ENCODE measurements at places on chromosomes 2 and 18.
A peak's percentile ranks its signal among the peaks of the same experiment; 100 is the strongest.

DNA sequence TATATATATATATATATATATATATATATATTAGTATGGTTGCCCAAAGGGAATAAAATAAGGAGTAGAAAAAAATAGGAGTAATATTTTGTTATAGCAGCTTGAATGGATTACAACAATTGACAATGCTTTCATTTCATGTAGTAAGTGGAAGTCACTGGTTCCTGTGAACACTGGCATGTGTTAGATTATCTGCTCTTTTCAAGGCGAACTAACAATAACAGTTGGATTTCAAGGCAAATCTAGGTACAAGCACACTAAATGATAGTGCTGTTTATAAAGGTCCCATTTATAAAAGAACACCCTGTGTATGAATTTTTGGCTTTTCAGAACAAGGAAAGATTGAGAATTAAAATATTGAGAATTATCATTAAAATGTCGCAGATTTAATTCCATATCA lies 1535.7 kb downstream of the LRP1B start:
- no peaks in the 10 kb centered on the region for H3K27me3 ChIP-seq
- H3K27ac ChIP-seq = no peak overlapping the region
- no peak for DNase-seq
- no peaks in the 10 kb centered on the region for H3K36me3 ChIP-seq
- H3K4me3 ChIP-seq = no peak overlapping the region

DNA sequence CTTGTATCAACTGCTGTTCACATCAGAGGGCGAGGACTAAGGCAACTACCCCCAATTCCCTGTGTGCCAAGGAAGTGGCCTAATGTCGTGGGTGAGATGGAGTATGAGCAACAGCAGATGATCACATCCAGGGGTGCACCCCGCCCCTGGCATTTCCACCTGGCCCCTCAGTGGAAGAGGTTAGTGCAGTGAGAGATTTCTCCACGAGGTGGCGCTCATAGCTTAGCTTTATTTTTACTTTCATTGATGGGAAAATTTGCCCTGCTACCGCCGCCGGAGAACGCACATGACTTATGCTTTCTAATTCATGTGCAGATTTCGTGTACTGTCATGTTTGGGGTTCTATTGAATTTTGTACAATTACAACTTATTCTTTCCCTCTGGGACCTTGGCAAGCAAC lies 470.6 kb upstream of the MEX3C start:
- no peaks in the 10 kb centered on the region for H3K36me3 ChIP-seq
- H3K4me1 ChIP-seq = no peaks in the 10 kb centered on the region
- H3K27me3 ChIP-seq = no peaks in the 10 kb centered on the region

- H3K36me3 ChIP-seq = no peaks in the 10 kb centered on the region
- no peak overlapping the region for H3K4me3 ChIP-seq
- H3K4me1 ChIP-seq = no peaks in the 10 kb centered on the region
- no peaks in the 10 kb centered on the region for H3K27me3 ChIP-seq
- peak overlapping the region; percentile 9 for H3K27ac ChIP-seq
These were observed 37.8 kb upstream of the RTTN start for GRCh38 chr18:70243131-70243929.

DNA sequence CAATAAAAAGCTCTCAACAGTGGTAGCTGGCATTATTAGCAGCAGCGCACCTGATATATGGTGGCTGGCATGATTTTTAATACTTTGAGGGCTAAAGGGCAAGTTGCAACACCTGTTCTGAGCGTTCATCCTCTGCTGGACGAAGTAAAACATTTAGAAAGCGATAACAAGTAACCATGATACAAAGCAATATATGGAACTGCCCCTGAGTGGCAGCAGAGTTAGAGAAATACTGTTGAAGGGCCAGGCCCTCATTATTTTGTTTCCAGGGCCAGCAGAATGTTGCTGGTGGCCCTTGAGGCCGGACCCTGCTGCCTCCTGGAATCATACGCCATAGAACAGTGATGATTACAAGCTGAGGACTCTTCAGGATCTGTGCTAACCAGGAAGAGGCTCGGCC lies 47.8 kb downstream of the ARHGEF4 start:
- DNase-seq = no peak
- H3K4me3 ChIP-seq = no peak overlapping the region
- H3K4me1 ChIP-seq = no peaks in the 10 kb centered on the region

- H3K27me3 ChIP-seq = no peaks in the 10 kb centered on the region
- no peak overlapping the region for H3K4me3 ChIP-seq
- peak overlapping the region; percentile 58 for H3K27ac ChIP-seq
- no peaks in the 10 kb centered on the region for H3K36me3 ChIP-seq
These were observed 5.0 kb downstream of the CFAP221 start for GRCh38 chr2:119549241-119549640.

DNA sequence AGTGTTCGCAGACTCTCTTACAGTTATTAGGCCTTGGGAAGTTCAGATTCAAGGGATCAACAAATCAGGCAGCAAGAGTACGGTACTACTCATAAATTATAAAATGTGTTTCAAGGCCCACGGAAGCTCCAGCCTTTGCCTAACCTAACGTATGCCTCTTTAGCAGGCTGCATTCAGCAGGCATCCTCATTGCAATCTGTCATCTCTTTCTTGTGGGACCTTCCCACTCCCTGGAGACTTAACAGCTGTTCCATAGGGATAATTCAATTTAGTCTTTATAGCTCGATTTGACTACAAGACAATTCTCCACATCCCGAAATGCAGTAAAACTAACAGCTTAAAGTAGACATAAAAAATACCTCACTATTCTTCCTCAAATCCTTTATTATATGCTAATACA lies 453.7 kb downstream of the CNTNAP5 start:
- no peak overlapping the region for H3K27ac ChIP-seq
- H3K4me3 ChIP-seq = no peak overlapping the region
- no peaks in the 10 kb centered on the region for H3K27me3 ChIP-seq
- no peaks in the 10 kb centered on the region for H3K4me1 ChIP-seq

- peaks cover 3% of the 10 kb centered on the region for H3K4me1 ChIP-seq
- no peaks in the 10 kb centered on the region for H3K27me3 ChIP-seq
- H3K4me3 ChIP-seq = no peak overlapping the region
- no peak for DNase-seq
- peaks cover 13% of the 10 kb centered on the region for H3K36me3 ChIP-seq
- H3K27ac ChIP-seq = no peak overlapping the region
These were observed 34.1 kb downstream of the SOCS6 start for GRCh38 chr18:70322928-70323327.

DNA sequence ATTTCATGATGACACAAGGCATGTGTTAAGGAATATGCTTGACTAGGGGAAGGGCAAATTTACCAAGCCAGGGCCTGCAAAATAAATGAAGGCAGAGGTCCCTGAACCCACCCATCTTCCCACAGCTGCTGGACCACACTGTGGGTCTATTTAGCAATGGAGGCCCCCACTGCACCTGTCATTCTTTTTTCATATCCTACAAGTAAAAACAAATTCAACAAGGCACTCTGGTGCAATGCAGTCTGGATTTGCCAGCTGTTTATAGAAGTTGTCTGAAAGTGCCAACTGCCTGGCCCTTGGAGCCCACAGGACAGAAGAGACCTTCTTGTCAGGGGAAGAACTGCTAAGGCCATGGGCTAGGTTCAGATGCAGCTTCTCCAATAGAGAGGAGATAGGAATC lies 112.8 kb upstream of the ATL2 start:
- no peaks in the 10 kb centered on the region for H3K4me1 ChIP-seq
- no peak overlapping the region for H3K4me3 ChIP-seq
- no peaks in the 10 kb centered on the region for H3K36me3 ChIP-seq
- no peak for DNase-seq
- H3K27me3 ChIP-seq = no peaks in the 10 kb centered on the region
- H3K27ac ChIP-seq = no peak overlapping the region

Data from lung (tissue), 17 donors.